ENCODE measurements at places on chromosomes 6 and 20.

DNA sequence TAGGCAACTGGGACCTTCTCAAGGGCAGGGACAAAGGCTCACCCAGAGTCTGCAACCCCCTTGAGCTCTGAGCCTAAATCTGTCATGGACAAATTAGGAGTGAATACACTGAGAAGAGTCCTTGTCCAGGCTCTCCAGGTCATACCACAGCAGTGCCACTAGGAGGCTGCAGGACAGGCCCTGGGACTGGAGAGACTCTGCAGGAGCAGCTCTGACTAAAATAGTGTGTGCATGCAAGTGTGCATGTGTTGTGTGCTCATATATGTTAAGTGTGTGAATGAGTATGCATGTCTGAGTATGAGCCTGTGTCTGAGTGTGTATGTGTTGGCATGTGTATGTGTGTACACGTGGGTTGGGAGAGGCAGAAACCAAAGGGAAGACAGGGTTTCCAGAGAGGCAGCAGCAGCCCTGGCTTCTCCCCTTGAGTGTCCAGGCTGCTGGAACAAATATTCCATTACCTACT is 27.1 kb downstream of the MRPL14 start:
- DNase-seq: no peak

DNA sequence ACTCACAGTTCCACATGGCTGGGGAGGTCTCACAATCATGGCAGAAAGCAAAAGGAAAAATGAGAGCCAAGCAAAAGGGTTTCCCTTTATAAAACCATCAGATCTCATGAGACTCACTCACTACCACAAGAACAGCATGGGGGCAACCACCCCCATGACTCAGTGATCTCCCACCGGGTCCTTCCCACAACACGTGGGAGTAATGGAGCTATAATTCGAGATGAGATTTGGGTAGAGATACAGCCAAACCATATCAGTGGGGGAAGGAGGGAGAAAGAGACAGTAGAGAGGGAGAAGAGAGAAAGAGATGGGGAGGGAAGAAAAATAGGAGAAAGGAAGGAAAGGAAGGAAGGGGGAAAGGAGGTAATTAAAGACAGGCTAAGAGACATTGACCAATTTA is 30.1 kb downstream of the GMDS start:
- DNase-seq: no peak

GRCh38 chr6:95420792-95421191 is 156.5 kb upstream of the MANEA start:
- DNase-seq: no peak

DNA sequence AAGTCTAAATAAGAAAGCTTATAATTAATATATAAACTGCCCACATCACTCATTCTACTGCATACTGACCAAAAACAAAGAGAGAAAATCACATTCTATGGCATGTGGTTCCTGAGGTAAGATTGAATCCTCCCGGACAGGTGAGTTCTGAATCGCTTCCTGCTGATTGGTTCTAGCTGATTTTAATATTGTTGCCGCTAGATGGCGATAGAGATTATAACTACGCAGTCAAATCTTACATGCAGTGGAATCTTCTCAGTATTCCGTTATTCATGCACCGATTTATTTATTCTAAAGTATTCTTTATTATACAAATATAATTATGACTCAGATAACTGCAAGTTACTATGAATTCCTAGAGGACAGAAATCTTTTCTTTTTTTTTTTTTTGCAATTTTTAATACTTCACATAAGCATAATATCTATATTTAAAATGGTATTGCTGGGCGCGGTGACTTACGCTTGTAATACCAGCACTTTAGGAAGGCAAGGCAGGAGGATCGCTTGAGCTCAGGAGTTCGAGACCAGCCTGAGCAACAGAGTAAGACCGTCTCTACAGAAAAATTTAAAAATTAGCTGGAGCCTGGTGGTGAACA is 24.2 kb upstream of the TMX4 start:
- peak; percentile 39 for DNase-seq

DNA sequence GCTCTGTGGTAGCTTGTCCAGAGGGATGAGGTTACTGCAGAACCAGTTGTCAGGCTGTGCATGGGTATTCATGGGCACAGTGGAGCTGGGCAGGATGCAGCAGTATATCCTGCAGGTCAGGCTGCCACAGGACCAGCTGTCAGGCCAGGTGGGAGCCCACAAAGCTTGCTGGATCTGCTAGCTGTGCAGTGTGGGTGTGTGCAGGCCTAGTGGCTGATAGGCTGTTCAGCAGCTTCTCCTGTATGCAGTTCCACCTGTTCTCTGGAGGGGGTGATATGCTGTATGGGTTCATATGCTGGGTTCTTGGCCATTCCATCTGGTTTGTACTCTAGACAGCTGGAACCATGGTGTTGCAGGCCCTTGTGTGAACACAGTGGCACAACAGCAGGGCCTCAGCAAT is 40.6 kb upstream of the TPD52L1 start:
- no peak for DNase-seq

GRCh38 chr20:11144114-11144950 is 470.5 kb upstream of the JAG1 start:
- no peak for DNase-seq

GRCh38 chr6:21213492-21213891 is 380.1 kb upstream of the SOX4 start:
- DNase-seq: no peak

GRCh38 chr6:85460154-85460920 is 10.5 kb downstream of the NT5E start:
- DNase-seq: no peak

- no peak for DNase-seq
Observed at GRCh38 chr6:132314432-132314831, 86.8 kb downstream of the MOXD1 start.

GRCh38 chr6:46876126-46876525 is 45.6 kb downstream of the ADGRF5 start:
- DNase-seq: no peak

GRCh38 chr6:123529058-123529457 is 107.7 kb downstream of the TRDN start:
- no peak for DNase-seq

DNA sequence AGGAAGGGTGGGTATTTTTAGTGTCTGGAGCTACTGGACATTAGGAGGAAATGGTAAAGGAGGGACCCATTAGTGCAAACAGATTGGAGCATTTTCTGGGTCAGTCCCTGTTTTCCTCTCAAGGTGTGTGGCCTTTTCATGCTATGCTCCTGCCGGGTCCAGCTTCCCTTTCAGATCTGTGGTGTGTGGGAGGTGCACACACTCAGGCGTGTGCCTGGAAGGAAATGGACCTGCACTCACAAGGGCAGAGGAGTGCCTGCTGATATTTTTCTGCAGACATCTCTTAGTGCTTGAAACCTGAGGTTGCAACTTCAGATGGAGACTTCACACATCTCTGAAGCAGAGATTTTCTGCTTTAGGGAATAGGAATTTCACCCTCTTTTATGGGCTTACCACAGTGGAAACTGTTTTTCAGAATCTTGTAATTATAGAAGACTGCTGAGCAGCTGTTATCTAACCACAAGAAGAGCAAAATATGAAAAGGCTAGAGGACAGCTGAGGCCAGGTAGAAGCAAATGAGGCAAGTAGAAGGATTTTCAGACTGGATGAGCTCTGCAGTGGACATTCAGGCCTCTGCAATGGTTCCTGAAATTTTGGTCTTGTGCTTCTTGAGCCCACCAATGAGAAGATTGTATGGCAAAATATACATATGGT is 764.3 kb downstream of the QKI start:
- no peak for DNase-seq

DNA sequence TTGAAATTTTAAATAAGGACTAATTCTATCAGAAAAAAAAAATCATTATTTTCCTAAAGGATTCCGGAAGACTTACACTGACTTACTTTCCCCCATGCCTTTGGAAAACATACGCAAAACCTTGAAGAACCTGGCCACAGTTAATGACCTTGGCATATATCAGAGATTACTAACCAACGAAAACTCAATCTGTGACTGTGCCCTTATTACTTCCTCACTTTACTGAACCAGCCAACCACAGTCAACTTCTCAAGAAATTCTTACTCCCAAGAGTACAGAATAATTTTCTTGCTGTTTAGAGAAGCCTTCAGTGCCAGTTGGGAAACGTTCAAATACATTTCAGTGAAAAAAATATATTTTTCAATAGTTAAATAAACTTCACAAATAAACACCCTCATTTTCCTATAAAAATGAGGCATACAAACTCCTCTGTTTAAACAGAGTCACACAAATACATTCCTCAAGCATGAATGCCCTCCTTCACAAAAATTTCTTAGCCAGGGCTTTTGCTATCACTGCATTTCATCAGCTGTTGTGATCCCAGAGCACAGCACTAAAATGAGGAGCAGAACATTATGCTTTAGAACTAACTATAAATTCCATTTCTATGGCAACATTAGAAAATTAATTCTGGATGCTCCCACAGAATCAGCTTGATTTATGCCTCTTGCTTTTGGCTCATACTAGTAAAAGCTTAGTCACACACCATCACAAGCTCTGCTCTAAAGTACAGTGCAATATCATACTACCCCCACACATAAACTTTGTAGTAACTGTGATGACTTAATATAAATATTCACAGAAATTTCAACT is 117.6 kb downstream of the DST start:
- DNase-seq: peak; percentile 68

DNA sequence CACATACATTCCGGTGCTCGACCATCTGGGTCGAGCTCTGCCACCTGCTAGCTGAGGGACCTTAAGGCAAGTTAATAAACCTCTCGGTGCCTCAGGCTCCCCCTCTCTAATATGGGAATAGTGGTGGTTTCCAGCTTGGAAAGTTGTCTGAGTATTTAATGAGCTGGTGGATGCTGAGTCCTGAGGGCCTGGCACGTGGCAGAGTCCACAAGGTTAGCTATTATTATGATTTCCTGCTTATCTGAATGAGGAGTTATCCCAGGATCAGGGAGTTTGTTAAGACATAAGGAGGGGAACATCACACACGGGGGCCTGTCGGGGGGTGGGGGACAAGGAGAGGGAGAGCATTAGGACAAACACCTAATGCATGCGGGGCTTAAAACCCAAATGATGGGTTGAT is 80.1 kb upstream of the SLC22A23 start:
- DNase-seq: no peak

DNA sequence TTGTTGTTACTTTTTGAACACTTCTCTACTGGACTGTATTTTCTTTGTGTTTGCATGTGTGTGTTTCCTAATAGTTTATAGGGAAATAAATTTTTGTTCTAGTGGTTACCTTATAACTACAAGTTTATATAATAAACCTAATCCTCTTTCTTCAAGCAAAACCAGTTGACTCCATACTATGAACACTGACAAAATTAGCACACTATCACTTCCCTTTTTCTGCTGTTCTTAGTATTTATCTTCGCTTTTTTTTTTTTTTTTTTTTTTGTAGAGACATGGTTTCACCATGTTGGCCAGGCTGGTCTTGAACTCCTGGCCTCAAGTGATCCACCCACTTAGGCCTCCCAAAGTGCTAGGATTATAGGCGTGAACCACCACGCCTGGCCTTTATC is 25.0 kb upstream of the C6orf62 start:
- DNase-seq: no peak

GRCh38 chr6:63452125-63452524 is 120.2 kb upstream of the LOC128125822 start:
- no peak for DNase-seq

DNA sequence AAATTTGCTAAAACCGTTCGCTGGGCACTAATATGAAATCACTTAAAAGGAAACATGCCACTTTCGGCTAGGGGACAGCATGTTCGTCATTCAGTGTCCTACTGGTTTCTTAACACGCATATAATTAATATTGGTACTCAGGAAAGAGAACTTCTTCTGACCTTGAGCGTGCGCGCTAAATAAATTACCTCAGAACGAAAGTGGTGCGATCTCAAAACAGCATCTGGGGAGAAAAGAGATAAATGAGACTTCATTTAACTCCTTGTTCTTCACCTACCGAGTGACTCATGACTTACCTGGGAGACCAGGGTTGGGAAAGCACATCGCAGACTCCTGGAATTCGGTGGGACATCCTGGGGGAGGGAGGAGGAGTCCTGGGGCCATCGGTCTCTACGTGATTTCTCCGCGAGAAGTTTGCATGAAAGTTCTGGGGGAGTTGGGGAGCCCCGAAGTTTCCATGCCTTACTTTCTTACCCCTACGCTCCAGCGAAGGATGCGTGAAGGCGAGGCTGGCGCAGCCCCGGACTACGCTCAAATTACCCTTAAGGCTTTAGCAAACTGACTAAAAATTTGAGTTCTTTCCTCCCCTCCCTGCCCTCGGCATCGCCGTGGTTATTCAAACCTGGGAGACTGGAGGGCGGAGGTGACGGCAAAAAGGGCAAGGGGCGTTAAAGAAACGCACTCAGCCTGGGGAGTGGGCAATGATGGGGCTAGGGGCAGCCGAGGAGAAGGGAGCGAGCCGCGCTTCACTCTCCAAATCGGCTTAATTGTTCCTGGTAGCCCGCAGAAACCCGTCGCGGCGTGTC is 1.1 kb upstream of the BEND6 start:
- DNase-seq: no peak

GRCh38 chr6:37576336-37576737 is 76.6 kb upstream of the CCDC167 start:
- no peak for DNase-seq

DNA sequence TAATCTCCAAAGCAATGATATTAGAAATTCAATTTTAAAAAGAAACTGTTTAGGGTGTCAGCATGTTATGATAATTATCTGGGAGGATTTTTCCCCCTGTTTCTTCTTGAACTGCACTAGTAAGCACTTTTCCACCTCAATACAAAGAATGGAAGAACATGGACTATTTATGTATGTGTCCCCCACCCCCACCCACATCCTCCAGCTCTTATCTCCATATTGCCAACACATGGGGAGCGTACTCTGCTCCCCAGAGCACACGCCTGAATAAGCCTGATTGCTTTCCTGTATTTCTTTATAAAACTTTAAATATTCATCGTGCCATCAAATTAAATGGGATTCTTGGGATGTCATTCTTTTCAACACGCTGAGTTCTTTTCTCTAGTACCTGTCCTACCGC is 11.4 kb upstream of the LRFN2 start:
- DNase-seq: no peak

DNA sequence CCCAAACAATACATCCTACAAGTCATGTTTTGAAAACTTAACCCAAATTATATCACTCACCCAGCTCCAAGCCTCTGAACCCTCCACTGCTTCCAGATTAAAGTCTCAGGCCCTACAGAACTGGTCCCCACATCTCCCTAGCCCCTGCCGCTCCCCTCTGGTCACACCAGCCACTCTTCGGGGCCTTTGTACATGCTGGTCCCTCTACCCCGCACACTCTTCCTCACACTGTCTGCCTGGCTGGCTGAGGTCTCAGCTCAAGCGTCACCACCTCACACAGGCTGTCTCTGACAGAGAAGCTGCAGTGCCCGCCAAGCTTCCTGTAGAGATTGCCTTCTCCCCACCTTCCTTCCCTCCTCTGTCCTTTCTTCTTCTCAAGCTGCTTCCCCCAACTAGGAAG is 192.4 kb downstream of the PREX1 start:
- no peak for DNase-seq

GRCh38 chr6:131960371-131961133 is 9.4 kb upstream of the CCN2 start:
- no peak for DNase-seq

- DNase-seq: peak; percentile 62
Observed at GRCh38 chr20:1819311-1820137, 75.7 kb upstream of the SIRPA start.
